ENCODE measurements at places on chromosomes 16 and 17. TPM values are rescaled to one million over a fixed set of nuclear protein-coding genes. Genes with fewer than 3 reads are reported as not detected.

The RNF222 gene
- total RNA-seq = 1.4 TPM

The GPRC5C gene
- total RNA-seq = 19.5 TPM

The DOC2B gene
- 0.09 TPM for total RNA-seq

The CCDC40 gene
- 0.19 TPM for total RNA-seq

The CRYM gene
- not detected for total RNA-seq

All from airway epithelial cell (primary cell).